ENCODE measurements at places on chromosomes 11 and 22. TPM values are rescaled to one million over a fixed set of nuclear protein-coding genes. Genes with fewer than 3 reads are reported as not detected.

DNA sequence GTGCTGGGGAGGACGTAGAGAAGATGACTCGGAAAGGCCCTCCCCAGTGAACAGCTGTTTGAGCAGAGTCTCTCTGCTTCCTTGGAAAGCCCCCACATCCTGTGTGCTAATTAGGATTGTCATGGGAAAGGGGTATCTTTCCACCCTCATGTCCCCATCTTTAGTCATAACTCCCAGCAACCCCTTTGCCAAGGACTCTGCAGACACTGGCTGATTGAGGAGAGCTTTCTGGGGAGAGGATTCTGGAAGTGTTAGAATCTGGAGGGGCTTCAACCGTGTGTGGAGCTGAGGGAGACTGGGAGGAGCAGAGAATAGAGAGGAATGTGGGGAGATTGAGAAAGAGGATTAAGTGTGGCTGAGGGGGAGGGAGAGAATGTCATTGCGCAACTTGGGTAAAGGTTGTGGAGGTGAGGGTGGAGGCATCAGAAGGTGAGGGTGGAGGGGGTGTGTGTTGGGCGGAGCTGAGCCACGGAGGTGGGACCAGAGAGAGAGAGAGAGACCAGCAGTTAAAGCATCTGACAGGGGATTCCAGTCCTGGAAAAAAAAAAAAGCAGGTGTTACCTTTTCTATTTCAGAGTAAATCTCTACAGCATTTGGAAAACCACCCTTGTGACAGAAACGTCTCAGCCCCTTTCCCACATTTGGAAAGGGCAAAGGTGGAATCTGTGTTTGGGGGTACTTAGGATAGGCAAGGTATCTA lies 2.2 kb downstream of the DTX4 start:
- no peak for DNase-seq

DNA sequence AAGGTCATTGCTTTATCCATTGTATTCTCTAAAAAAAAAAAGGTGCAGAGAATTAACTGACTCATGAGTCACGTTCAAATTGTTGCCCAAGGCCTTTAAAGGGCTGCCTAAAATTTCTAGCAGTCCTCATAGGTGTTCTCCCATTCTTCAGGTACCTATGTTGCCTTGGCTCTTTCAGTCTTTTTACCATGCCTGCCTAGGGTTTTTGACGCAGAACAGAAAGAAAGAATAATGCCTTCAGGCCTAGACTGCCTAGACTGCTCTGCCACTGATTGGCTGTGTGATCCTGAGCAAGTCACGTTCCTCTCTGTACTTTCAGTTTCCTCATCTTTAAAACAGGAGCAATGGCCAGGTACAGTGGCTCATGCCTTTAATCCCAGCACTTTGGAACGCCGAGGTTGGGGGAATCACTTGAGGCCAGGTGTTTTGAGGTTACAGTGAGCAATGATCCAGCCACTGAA lies 21.5 kb downstream of the CTSC start:
- no peak for DNase-seq

GRCh38 chr11:81700076-81700475 lies 1033.6 kb downstream of the FAM181B start:
- DNase-seq: no peak

DNA sequence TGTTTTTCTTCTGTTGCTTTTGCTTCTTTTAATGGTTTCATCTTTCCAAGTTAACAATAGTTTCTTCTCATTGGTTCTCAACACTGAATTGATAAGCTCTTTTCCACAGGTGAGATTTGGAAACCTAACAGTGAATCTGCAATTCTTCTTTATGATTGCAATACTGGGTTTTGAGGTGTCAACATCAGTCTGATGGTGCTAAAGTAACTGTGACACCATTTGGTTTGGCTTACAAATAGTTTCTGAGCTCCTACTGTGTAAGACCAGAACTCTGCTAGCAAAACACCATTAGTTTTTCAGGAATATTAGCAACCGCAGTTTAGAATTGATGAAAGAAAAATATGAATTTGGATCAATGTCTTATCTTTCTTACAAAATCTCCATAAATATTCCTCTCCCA lies 58.6 kb downstream of the MAML2 start:
- no peak for DNase-seq

DNA sequence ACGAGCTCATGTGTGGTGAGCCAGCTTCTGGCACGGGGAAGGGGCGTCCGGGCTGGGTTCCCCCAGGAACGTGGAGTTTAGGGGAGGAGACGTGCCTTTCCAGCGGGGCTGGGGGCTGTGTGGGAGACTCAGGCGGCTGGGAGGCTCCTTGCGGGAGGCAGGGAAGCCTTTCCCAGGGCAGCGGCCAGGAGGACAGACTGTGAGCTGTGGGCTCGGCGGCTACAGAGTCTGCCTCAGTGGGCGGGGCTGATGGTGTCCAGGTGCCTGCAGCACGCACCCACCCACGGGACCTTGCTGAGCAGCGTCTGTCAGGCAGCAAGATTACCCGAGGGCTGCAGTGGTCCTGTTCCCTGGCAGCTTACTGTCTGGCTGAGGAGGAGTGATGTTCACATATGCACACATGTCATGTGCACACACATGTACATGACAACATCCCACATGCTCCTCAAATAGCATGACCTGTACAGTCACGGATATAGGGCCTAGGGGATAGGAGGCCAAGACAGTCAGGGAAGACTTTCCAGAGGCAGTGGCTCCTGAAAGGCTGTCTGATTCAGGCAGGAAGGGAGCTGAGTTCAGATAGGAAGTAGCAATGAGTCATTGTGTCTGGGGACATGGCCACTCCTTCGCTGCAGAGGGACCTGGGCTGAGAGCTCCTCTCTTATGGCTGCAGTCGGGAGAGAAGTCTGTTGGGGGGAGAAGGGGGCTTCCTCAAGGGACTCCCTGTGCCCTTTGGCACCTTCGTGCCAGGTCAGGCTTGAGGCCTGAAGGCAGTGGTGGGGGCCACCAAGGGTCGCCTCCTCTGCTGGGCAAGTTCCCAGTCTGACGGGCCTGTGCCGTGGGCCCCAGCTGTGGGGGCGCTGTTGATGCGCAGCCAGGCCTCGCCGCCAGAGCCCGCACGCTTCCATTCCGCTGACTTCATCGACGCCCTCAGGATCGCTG lies 23.3 kb upstream of the PPP6R3 start:
- no peak for DNase-seq

DNA sequence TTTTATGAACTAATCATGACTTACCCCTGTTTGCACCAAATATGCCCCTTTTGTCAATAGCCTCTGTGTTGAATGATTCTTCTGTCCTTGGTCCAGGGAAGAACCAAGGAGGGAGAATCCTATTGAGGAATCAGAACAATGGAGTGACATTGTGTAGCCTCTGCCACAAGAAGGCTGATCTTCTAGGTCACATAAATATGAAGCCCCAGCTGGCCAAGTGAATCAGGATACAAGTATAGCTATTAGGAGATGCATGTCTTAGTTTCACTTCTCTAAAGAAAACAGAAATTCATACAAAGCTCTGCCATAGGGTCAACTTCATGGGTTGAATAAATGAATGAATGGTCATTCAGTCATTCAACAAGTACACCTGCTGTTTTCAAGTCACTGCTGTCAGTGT lies 118.2 kb upstream of the BLID start:
- no peak for DNase-seq

- DNase-seq: no peak
Observed at GRCh38 chr11:12526789-12527188, 147.4 kb upstream of the TEAD1 start.

GAL gene
- total RNA-seq: not detected

FIBIN gene
- not detected for total RNA-seq
